ENCODE measurements at places on chromosomes 4 and X.
A peak's percentile ranks its signal among the peaks of the same experiment; 100 is the strongest.

DNA sequence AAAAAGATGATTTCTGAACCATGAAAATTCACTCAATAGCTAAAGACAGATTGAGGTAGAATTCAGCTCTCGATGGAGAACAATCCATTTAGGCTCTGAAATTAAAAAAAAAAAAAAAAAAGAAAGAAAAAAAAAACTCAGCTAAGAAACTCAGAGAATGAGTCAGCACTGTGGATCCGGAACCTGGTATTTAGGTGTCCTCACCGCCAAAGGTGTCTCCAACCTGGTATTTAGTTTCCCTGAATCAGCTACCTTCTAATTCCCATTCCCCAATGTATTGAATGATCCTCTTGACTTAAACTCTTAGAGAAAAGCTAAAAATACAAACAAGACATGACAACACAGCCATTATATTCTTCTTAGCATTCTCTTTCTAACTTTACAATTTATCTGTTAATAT lies 150.3 kb upstream of the RASGEF1B start:
- DNase-seq: no peak

- peak; percentile 77 for DNase-seq
Measured at GRCh38 chrX:129522184-129523078, 859 bp downstream of the SMARCA1 start.

- no peak for DNase-seq
Measured at GRCh38 chr4:75107755-75108612, 175.1 kb downstream of the PARM1 start.

DNA sequence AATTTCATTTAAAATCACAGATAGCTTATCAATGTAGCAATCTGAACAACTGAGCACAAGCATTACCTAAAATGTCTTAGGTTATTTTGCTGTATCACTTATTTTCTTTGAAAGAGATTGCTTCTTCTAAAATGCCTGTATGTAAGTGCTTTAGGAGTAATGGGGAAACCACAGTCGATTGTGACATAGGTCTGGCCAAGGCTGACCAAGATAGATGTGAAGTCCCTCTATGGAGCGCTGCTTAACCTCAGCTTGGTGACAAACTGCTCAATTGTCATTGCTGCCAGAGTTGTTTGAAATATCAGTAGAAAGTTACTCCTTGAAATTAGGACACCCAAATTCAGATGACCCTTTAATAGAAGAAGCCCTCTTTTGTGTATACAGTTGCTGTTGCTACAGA lies 401.9 kb upstream of the NDST4 start:
- DNase-seq: no peak

DNA sequence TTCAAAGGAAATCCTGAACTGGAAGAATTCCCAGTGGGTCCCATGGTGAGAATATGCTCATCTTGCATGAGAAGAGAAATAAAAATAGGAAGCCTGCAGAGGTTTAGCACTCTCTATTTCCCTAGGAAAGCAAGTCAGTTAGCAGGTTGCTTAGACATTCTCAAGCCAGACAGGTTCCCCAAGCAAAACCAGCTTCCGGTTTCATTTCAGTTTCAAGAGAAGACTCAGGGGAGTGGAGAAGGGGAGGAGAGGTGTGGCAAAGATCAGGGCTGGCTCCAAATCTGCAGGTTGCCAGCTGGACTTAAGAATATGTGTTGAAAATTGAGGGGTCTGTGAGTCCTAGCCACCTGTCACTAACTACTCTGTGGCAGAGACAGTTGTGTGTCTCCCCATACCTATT lies 107.5 kb downstream of the CLNK start:
- no peak for DNase-seq

GRCh38 chr4:18296411-18296810 lies 274.9 kb upstream of the LCORL start:
- no peak for DNase-seq

GRCh38 chr4:14309431-14309830 lies 681.9 kb upstream of the BOD1L1 start:
- no peak for DNase-seq
